ENCODE measurements at places on chromosomes 12 and 14. TPM values are rescaled to one million over a fixed set of nuclear protein-coding genes. Genes with fewer than 3 reads are reported as not detected.

SAMD4A gene
- total RNA-seq = 38.8 TPM

PTHLH gene
- total RNA-seq = 2.0 TPM

C1S gene
- 146 TPM for total RNA-seq

SELPLG gene
- total RNA-seq = 71.4 TPM

DNA sequence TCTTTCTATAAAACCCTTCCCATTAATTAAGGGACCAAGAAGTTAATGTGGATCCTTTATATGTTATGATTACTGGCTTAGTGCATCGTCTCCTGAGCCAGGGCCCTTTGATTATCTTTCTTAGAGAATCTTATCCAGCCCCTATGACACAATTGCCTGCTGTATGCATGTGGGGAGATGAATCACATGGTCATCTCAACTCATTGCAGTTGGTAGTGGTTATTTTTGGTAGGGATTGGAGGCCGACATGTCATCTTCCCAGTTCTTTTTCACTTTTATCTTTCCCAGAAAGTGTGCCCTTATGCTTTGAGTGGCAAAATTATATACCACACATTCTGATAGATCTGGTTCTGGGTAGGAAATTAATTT, 26.0 kb downstream of the ZNF664 start:
- H3K27ac ChIP-seq = no peak overlapping the region
- DNase-seq = no peak
- no peaks in the 10 kb centered on the region for H3K27me3 ChIP-seq
- H3K4me3 ChIP-seq = no peak overlapping the region

DNA sequence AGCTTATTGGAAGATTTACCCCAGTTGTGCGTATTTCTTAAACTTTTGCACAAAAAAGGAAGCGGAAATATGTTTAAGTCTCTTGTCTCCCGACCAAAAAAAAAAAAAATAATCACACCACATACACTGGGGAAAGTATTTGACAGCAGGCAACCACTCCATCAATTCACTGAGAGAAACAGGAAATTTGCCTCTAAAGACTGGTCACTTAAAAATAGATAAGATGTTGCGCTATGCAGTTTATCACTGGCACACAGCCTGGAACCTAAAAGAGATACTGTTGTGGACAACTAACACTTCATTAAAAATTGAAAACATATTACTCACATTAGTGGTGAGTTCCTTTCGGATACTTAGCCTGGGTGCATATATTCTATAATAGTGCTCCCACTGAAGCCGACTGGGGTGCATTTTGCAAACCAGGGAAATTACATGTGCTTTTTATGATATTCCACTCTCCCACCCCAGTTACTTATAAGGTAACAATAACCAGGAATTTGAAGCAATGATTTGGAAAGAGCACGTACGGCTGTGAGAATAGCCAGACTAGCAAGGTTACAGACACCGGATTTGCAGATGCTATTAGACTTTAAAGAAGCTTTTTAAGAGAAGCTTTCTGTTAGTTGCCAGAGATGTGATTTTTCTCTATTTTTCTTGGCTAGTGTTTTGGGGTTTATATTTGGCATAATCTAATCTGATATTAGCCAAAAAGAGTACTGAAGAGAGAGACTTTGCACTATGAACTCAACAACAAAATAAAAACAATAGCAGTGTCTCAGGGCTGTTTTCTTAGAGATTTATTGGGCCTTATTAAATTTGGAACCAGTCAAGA, 311.5 kb downstream of the NOVA1 start:
- H3K4me1 ChIP-seq = no peaks in the 10 kb centered on the region
- H3K4me3 ChIP-seq = no peak overlapping the region
- no peaks in the 10 kb centered on the region for H3K27me3 ChIP-seq
- H3K27ac ChIP-seq = no peak overlapping the region

GRCh38 chr12:127677537-127678131, 589.3 kb upstream of the TMEM132C start:
- no peak overlapping the region for H3K27ac ChIP-seq
- no peaks in the 10 kb centered on the region for H3K36me3 ChIP-seq
- DNase-seq = no peak
- H3K4me1 ChIP-seq = no peaks in the 10 kb centered on the region

Data from upper lobe of left lung (tissue), 6 donors.